Omental fat pad (tissue), 4 donors: ENCODE measurements at places on chromosomes 2 and 18.

DNA sequence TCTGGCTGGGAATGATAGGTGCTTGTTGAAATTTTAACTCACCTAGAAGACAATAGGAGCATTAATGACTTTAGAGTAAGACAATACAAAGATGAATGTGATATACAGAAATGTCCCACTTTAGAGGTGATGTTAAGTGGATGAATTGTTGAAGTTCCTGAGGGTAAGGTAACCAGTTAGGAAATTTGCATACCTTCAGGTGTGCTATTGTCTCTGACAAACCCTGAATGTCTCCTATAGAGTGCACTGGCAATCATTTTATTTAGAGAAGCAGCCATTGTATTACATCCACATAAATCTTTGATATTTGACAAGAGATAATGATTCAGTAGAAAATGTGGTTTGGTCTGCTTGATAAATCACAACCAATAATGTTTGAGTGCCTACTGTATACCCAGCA is 228.5 kb downstream of the RNF144A start:
- no peak for DNase-seq

- DNase-seq, result no peak
These were observed 6.3 kb upstream of the PARD3B start for GRCh38 chr2:204539019-204539385.

GRCh38 chr2:74715880-74716279 is 61.8 kb downstream of the SEMA4F start:
- no peak for DNase-seq

GRCh38 chr2:30684026-30684425 is 123.2 kb downstream of the CAPN13 start:
- DNase-seq, result no peak

GRCh38 chr2:20027705-20028434 is 15.4 kb upstream of the MATN3 start:
- no peak for DNase-seq

GRCh38 chr18:22844628-22845027 is 88.5 kb upstream of the RBBP8 start:
- no peak for DNase-seq

DNA sequence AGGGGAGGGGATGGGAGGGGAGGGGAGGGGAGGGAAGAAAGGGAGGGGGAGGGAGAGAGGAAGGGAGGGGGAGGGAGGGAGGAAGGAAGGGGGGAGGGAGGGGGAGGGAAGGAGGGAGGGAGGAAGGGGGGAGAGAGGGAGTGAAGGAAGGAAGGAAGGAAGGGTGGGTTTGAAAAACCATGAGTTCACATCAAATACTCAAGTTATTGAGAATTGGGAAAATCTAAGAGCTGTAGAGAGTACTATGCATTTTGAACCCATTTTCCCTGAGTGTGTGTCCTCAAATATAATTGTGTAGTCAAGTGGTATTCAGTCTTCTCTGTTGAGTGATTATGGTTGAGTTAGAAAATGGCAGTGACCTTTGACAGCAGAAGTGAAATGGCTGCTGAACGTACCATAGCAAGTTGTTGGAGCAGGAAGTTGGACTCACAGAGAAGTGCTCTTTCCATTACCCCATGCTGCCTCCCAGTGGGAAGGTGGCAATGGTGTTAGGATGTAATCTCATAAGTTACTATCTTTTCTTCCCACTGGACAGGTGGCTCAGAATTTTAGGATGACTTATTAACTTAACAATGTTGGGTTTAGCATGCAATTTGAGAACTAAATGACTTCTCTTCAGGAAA is 214.6 kb downstream of the SETBP1 start:
- no peak for DNase-seq

GRCh38 chr18:32358075-32358474 is 112.6 kb downstream of the GAREM1 start:
- DNase-seq, result no peak

DNA sequence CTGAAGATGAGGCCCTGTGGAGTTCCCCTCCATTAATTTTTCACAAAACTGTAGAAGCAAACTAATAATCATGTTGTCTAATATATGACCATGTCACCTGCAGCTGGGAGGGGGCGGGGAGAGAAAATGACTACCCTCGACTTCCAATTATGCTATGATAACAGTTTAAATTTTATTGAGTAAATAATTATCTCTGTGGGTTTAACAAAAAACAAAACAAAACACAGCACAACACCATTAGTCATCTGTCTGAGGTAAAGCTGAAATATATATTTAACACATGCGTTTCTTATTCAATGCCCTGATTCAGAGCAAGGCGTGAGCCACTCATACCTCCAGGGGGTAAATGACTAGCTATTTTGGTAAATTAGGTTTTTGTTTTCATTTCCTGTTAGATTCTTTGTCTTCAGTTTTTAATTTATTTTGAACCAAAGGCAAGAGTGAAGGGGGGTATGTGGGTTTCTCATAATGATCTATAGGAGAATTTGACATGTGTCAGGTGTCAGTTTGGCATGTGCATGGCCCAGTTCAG is 77.4 kb upstream of the ZCCHC2 start:
- DNase-seq, result no peak

- no peak for DNase-seq
These were observed 312.4 kb upstream of the MEIS1 start for GRCh38 chr2:66122516-66122915.

GRCh38 chr2:193272011-193272410 is 1077.3 kb upstream of the TMEFF2 start:
- no peak for DNase-seq

DNA sequence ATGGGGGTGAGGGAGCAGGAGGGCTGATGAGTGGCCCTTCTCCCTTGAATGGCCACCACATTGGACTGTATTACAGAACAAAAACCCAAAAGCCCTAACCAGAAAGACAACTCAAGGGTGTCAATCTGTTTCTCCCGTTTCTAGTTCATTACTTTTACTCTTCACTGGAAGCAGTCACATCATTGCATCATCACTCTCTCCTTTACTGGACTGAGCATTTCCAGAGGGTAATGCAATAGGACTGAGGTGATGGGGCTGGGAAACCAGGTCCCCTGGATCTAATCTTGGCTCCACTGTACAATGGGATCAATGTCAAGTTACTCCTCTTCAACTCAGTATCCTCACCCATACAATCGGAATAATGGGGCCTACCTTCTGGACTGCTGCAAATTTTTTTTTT is 56.1 kb downstream of the BCL2 start:
- no peak for DNase-seq

DNA sequence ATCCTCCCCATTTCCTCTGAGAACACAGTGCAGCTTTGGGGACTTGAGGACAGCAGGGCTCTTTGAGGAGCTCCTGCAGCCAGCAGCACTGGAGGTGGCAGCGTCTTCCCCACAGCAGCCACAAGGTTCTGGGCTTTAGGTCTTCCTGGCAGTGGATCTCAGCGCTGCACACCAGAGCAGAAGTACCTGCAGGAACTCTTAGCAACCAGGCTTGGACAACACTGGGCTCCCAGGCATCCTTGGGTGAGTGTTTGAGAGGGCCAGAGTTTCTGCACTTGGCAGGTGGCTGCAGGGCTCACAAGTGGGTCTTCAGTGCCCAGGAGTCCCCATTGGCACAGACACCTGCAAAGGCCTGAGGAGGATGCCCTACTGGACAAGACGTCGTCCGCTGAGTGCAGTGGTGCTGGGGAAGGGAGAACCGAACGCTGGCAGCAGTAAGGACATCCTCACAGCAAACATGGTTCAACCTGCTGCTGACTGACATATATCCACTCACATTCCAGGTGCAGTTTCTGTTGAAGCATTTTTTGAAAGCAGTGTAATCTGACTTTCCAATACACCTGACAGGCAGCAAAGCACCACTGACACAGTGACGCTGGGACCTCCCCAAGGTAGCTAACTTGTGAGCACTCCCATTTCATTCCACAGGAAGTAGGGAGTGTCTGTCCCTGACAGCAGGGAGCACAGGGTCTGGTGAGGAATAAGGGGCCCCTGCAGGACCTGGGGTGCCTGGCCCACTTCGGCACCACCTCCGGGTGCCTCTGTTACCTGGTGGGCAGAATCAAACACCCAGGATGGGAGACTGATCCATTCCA is 149.9 kb upstream of the COPS8 start:
- DNase-seq, result no peak

DNA sequence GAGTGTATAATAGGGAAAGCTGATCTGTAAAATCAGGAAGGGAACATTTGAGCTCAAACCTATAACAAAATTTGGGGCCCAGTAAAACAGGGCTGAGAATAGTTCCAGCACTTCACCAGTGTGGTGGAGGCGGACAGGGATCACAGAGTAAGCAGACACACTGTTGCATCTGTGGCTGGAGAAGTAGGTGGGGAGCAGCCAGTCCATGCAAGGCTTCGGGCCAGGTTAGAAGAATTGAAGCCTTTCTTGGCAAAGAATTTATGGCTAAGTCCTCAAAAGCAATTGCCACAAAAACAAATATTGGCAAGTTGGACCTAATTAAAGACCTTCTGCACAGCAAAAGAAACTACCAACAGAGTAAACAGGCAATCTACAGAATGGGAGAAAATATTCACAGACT is 93.8 kb upstream of the ZBTB14 start:
- no peak for DNase-seq

DNA sequence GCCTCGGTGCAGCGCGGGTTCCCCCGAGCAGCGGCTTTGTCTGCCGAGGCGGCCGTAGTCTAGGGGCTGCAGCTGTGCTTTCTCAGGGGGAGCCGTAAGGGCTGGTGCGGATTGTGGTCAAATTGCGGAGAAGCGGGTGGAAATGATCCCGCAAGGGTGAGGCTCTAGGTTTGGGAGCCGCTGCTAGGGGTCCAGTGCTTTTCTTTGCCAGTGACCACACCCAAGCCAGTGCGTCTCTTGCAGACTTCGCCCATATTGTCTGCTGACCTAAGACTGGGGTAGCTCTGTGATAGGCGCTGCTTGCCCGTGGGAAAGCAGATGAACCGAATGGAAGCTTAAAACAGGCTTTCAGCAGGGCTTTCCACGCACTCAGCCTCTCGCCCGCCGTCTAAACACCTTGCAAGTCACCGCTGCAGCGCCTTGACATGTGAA is 2.1 kb downstream of the DPYSL5 start:
- DNase-seq, result no peak
